Effector CD8-positive, alpha-beta T cell (primary cell): ENCODE measurements at places on chromosomes 12 and 14.
A peak's percentile ranks its signal among the peaks of the same experiment; 100 is the strongest.

DNA sequence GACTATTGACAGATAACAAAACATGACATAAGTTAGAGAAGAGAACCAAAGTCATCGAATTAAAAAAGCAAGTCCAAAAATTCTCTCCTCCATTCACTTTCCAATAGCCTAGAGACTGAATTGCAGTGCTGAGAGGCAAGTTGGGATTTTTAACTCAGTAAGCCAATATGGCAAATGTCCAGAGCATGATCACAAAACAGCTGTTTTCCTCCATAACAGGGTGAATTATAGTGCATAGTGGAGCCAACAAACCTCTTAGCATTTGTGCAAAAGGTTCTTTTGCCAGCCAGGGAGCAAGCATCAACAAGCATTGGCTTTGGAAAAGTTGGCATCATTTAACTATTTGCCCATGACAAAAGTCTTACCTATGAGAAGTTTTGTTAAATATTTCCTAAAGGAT lies 458.8 kb upstream of the NOVA1 start:
- no peak for DNase-seq

DNA sequence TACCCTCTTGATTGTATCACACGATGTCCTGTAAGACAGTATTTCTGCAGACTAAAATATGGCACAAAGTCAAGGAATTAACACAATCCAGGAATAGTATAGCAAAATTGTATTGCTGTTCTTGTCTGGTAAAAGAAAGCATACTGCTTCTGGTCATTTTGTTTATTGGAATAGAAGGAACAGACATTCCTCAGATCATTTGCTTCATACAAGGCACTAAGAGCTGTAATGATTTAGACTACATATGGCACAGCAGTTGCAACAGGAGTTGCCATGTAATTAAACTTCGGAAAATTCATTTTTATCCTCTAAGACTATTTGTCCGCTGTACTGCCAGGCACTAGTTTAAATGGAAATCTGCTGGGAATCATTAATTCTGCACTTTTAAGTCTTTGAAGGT lies 7.6 kb upstream of the KERA start:
- DNase-seq, result no peak

DNA sequence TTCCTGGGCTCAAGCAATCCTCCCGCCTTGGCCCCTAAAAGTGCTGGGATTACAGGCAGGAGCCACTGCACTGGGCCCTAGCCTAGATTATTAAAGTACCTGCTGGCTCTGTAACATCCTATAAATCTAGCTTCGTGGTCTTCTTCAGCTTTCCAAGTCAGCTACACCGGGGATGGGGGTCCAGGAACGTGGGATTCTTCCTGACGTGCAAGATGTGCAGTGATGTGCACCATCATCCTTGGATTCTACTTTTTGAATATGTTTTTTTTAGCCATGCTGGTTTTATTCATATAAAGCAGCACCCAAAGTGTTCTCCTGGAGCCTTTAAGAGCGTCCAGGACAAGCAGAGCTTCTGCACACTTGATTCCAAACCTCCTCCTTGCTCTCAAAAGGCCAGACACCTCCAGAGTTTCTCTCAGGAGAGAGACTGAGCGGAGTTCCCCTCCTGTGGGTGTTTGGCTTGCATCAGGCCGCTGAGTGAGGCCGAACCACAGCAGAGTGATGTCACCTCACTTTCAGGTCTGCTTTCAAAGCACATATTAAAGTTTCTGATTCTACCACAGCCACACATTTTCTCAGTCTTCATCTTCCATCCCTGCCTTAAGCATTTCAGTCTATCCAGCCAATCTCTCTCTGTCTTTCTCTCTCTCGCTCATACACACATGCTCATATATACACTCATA lies 33.4 kb downstream of the VCPKMT start:
- peak; percentile 66 for DNase-seq

- DNase-seq, result no peak
Observed at GRCh38 chr14:44528180-44528579, 21.1 kb upstream of the FSCB start.

DNA sequence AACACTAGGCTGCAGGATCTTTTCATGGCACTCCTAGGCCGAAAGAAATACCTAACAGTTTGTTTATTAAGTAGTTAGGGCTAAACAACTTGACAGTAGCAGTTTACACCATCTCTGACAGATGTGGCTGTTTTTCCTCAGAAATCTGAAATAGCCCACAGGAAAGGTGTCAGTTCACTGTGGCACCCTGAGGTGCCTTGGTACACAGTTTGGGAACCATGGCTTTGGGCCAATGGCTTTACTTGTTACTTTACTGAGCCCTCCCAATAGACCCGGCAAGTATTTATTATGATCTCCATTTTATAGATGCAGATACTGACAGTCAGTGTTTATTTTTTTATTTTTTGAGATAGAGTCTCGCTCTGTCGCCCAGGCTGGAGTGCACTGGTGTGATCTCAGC lies 69.3 kb downstream of the RBM19 start:
- DNase-seq, result no peak

GRCh38 chr12:91871751-91872150 lies 273.9 kb downstream of the BTG1 start:
- DNase-seq, result no peak

DNA sequence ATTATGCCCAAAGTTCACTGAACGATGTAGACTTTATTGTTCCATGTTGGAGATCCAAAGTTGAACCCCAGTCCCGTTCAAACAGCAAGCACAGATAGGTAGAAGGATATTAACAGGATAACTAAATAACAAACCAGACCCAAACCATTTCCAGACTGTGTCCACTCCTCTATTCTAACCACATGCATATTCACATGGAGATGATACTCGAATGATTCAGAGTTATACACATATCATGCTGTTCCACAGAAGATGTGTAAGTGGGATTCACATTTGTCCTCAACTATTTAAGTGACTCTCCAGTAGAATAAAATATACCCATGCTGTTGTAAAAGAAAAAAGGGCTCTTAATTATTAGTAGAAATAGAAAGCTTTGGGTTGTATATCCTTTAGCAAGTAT lies 185.9 kb downstream of the ITPR2 start:
- DNase-seq, result no peak

GRCh38 chr14:37088356-37089215 lies 83.8 kb downstream of the SLC25A21 start:
- no peak for DNase-seq

GRCh38 chr12:62082448-62082847 lies 177.8 kb upstream of the USP15 start:
- DNase-seq, result no peak

DNA sequence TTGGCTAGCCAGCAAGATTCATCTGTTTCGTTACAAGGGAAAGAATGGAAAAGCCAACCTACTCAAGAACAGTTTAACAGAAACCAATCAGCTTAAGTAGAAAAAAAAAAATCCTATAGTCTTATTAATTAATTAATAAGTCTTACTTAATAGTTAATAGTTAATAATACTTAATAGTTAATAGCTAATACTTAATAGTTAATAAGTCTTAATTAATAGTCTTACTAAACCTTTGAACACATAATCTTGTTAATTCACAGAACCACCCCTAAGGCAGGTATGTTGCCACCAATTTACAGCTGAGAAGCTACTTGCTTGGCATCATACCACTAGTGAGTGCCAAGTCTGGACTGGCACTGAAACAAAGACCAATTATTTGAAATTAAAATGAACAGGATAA lies 19.9 kb downstream of the MFAP5 start:
- no peak for DNase-seq
